ENCODE measurements at places on chromosomes 2 and 18. TPM values are rescaled to one million over a fixed set of nuclear protein-coding genes. Genes with fewer than 3 reads are reported as not detected.

DNA sequence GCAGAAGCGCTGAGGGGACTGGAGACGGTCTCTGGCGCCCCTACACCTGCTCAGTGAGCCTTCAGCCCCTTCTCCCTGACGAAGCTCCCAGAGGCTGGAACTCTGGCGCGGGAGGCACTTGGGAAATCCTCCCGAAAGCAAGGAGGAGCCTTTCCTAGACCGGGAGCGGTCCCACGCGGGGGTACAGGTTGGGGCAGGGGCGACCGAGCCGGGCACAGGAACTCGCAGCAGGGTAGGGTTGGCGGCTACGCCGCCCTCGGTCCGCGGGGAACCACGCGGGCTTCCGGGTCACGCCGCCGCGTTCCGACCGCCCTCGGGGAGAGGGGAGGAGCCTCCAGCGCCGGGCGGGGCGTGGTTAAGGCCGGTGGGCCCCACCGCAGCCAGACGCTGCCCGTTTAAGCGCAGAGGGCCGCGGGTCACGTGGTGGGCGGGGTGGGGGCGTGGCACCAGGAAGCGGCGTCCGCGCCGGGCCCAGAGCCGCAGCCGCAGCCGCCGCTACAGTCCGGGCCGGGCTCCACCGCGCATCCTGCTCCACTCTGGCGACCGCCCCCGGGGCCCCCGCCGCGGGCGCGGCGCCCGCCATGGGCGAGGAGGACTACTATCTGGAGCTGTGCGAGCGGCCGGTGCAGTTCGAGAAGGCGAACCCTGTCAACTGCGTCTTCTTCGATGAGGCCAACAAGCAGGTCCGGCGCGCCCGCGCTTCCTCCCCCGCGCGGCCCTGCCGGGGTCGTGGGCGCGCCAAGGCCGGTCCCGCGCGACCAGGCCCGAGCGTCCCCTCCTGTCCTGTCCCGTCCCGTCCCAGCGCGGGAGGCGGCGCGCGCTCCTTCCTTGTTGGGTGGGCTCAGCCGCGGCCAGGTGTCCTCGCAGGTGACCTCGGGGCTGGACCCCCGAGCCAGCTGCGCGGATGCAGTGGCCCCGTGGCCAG lies at the start of gene RMC1:
Gene RMC1, plus strand, starts transcription at position 474 of the 925 bp plus-strand sequence. Its CDS starts 108 bp downstream, at position 582.
- H3K27ac ChIP-seq: peak within 1 kb of the TSS; percentile 92
- DNase-seq: peak; percentile 97
- peak within 1 kb of the TSS; percentile 98 for H3K4me3 ChIP-seq

- H3K27me3 ChIP-seq: no peaks in the 10 kb centered on the region
- no peak overlapping the region for H3K4me3 ChIP-seq
- no peaks in the 10 kb centered on the region for H3K4me1 ChIP-seq
- no peak overlapping the region for H3K27ac ChIP-seq
Measured at GRCh38 chr18:73826098-73826497, 321.5 kb downstream of the FBXO15 start.

GRCh38 chr18:26496528-26496927 lies 51.8 kb downstream of the KCTD1 start:
- H3K36me3 ChIP-seq: peaks cover 3% of the 10 kb centered on the region
- H3K4me3 ChIP-seq: no peak overlapping the region
- no peaks in the 10 kb centered on the region for H3K4me1 ChIP-seq
- DNase-seq: no peak
- no peaks in the 10 kb centered on the region for H3K27me3 ChIP-seq

Gene HRH4
- total RNA-seq: not detected

Gene TSPYL6
- total RNA-seq: 0.12 TPM
